Muscle of arm (tissue), 14 donors: ENCODE measurements at places on chromosomes 7 and 10.
A peak's percentile ranks its signal among the peaks of the same experiment; 100 is the strongest.

DNA sequence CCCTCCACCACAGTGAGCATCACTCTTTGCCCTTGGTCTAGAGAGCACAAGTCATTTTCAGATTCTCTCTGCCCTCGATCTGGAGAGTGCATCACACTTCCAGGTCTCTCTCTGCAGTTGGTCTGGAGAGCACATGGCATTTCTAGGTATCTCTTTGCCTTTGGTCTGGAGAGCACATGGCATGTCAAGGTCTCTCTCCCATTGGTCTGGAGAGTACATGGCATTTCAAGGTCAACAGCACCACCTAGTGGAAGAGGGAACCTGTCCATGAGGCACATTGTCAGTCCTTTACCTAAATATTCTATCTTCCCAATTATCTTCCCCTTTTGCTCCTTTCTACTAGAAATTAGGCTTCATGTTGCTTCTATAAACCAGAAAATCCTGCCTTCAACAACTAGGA, 1139.4 kb downstream of the XPNPEP1 start:
- DNase-seq: no peak

DNA sequence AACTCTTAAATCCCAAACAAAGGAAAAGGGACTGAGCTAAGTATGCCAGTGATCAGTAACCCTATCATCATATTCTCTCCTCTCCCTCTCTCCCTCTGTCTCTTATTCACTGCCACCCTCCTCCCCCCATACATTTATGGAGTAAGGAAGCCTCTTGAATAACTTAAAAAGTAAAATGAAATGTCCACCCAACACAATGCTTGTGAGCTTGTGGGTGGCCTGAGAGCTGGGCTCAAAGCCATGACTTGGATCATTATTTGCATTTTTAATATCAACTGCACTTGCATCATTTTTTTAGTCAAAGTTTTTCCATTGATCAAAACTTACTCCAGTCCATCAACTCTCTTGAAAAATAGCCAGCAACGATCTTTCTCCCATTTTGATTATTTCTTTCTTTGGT, 46.8 kb downstream of the FAM107B start:
- DNase-seq: peak; percentile 76

- no peak for DNase-seq
Measured at GRCh38 chr10:110601581-110601980, 34.1 kb downstream of the SMC3 start.

GRCh38 chr7:91876391-91877133, 3.9 kb downstream of the MTERF1 start:
- DNase-seq: no peak

- DNase-seq: no peak
Measured at GRCh38 chr7:24825381-24825794, 68.1 kb upstream of the GSDME start.

GRCh38 chr10:126549344-126549743, 121.1 kb downstream of the C10orf90 start:
- DNase-seq: no peak

GRCh38 chr7:29084832-29085231, 61.5 kb downstream of the CPVL start:
- DNase-seq: no peak

DNA sequence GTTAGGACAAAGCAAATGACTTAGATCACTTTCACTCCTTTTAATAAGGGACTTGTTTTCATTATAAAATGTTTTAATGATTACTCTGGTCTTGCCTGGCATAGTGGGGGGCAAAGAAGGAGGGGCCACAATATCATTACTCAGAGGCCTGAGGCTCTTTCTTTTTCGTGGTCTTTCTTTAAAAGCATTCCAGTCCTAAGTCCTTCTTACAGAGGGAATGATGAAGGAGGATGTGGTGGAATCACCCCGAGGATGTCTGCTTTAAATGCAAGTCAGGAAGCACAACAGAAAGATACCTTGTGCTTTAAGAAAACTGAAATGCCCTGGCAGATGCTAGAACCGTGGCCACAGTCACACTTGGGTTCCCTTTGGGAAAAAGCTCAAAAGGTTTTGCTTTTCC, 379.1 kb downstream of the INHBA start:
- DNase-seq: no peak

DNA sequence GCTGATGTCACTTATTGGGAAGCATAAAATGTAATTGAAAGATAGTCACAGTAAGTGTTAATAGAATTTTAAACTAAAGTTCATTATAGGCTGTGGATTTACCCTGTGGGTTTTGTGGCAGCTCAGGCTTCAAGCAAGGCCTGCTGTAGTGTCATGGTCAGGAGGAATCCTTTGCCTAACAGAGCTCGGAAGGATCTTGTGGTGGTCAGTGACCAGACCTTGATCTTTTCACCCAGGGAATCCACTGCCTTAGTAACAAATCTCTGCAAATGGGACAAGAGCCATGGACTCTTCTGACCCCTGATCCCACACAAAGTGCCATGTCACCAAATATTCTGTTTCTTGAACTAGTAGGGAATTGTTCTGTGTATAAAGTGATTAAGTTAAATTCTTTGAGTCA, 20.6 kb upstream of the HDAC9 start:
- no peak for DNase-seq

- no peak for DNase-seq
Measured at GRCh38 chr10:102545997-102546396, 42.2 kb downstream of the SUFU start.

- DNase-seq: no peak
Measured at GRCh38 chr7:71746006-71746405, 614.1 kb downstream of the GALNT17 start.

DNA sequence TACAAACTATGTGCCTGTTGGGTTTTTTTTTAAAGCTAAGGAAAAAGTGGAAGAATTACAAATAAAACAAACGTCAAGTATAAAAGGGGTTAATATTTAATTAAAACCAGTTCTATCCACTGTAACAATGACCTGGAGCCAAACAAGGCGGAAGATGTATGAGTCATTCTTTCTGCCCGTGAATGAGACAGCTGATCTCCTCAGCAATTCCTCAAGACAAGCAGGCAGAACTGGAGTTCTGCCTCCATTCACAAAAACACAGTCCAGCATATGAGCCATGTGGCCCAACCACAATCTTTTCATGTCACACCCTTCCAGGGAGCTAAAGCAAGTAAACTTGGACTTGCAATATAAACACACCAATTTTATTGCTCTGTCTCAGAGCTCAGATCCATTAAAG, 8.4 kb downstream of the ETV1 start:
- DNase-seq: peak; percentile 90
